ENCODE measurements at places on chromosomes 1 and 21.

DNA sequence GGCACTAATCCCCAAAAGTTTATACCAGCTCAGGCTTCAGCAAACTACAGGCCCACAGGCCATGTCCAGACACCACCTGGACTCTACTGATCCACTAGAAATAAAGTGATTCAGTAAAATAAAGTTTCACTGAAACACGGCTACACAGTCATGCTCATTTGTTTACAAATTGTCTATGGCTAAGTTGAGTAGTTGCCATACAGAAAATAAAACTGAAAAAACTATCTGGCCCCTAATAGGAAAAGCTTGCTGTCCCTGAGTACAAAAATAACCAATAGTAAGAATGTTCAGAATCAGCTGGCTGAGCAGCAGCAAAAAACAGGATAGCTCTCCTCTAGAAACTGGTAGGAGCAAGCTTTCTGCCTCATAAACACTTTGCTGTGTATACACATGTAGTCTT is 221.5 kb downstream of the RERE start:
- DNase-seq = no peak

- no peak for DNase-seq
Measured at GRCh38 chr1:60727552-60727951, 354.8 kb upstream of the NFIA start.

- DNase-seq = no peak
Measured at GRCh38 chr1:157096881-157097280, 2.7 kb downstream of the ETV3L start.

DNA sequence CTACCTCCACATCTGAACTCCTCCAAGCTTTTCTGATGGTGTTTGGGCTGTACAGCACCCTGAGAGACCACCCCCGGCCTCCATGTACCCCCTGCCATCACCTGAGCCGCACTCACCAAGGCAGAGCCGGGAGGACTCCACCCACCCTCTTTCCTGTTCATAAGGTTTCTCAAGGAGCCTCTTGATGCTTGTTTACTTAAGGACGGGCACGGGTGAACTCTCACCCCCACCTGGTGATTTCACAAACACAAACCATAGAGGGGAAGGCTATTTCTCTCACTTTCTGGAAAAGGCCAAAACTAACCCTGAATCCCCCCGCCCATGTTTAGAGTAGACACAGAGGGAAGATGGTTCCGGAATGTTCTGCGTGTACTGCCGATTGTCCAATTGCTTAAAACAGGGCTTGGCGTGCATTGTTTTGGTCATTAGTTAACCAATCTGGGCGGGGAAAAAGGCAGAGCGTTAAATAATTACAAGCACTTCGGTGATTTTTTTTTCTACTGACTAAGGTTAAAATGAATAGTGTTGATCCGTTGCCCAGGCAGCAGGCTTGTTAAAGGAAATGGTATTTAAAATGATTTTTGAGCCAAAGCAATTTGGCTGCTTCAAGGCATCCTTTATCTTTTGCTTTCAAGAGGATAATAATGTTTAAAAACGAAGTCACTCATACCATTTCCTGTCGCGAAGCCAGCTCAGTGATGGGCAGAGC is 279.8 kb upstream of the VAMP3 start:
- DNase-seq = peak; percentile 90

GRCh38 chr21:31879241-31879650 is 6.4 kb downstream of the HUNK start:
- DNase-seq = peak; percentile 64

DNA sequence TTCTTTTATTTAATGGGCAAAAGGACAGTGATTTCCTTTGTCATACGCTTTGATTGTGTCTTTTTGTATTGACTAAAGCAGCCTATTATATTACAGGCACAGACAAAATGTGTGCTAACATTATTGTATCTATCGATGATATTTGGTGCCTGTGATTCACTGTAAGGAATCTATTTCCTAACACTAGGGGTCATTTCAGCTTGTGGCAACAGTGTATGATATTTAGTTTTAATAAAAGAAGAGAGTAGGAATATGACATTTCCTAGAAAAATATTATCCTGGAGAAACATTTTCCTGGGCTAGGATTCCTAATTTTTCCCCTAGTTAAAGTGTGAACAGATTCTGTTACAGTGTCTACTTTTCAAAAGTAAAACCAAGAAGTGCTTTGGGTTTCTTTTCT is 42.8 kb downstream of the TYW3 start:
- DNase-seq = no peak

DNA sequence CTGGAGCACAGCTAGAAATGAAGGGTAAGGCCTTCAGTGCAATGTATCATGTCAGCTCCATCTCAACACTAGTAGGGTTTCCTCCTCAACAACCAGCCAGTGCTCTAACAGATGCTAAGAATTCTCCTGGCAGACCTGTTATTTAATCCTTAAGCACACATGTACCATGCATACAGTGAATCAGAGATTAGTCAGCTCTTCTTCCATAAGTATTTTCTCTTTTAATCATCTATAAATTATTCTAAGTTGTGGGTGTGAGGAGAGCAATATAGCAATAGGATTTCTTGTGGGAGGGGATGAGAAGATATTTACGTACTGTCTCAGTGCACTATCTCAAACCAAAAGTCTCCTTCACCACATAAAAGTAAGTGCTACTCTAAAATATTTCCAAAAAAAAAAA is 95.3 kb downstream of the COP1 start:
- DNase-seq = no peak

DNA sequence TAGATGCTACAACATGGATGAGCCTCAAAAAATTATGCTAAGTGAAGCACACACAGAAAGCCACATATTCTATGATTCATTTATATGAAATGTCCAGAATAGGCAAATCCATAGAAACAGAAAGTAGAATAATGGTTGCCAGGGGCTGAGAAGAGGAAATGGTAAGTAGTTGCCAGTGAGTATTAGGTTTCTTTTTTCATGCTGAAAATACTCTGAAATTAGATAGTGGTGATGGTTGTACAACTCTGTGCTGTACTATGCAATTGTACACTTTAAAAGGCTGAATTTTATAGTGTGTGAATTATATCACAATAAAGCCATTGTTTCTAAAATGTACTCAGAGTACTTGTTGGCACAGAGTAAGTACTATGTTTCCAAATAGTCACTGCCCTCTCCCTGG is 15.5 kb upstream of the GFI1 start:
- DNase-seq = no peak

GRCh38 chr1:218664385-218665170 is 319.4 kb downstream of the TGFB2 start:
- DNase-seq = no peak

DNA sequence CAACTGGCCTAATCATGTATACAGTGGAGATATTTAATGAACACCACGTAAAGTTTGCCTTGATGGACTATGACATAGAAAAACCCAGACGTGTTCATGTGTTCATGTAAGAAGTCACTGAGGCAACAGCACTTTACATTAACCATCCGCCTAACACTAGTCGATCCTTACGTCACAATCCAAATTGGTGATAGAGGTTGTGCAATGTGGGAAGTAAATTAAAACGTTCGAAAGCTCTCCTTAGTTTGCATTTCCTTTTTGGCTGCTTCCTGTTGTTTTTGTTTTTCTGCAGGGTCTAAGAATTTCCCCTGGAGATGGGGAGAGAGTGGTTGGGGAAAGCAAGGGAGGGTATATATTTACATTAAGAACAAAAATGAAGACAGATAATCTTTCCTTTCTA is 587.5 kb upstream of the ADGRL2 start:
- no peak for DNase-seq
